ENCODE measurements at places on chromosomes 5 and 9.

DNA sequence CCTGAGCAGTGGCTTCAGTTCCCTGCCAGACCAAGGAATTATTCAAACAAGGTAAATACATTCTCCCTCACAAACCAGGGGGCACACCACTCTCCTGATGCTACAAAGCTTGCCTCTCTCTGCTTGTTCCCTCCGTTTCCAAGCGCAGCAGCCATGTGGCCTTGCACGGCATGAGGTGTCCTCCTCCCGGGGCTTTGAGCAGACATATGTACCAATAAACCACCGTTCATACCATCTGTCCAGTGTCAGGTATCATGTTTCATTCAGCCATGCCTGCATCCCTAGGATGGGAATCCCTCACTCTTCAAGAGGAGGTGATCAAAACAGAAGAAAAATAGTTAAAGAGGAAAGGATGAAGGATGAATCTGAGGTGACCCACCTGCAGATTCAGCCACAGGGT lies 282.7 kb downstream of the ENC1 start:
- DNase-seq, result no peak

DNA sequence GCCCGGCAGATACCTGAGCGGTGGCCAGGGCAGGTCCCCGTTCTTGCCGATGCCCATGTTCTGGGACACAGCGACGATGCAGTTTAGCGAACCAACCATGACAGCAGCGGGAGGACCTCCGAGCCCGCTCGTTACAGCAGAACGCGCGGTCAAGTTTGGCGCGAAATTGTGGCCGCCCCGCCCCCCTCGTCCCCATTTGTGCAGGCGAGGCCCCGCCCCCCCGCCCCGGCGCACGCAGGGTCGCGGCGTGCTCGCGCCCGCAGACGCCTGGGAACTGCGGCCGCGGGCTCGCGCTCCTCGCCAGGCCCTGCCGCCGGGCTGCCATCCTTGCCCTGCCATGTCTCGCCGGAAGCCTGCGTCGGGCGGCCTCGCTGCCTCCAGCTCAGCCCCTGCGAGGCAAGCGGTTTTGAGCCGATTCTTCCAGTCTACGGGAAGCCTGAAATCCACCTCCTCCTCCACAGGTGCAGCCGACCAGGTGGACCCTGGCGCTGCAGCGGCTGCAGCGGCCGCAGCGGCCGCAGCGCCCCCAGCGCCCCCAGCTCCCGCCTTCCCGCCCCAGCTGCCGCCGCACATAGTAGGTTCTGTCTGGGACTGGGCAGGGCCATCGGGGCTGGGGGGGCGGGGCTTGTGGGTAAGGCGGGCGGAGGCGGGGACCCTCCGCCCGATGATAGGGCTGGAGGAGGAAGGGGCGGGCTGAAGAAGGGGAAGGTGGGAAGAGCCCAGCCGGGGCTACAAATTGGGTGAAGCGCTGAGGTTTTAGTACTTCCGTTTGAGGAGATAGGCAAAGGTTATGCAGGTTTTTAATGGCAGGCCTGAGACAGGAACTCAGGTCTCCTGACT lies at the start of the genes DHFR and MSH3:
DHFR (minus strand) TSS at position 593 of the 840 bp plus-strand sequence; CDS start at position 99, 494 bp downstream.
MSH3 (plus strand) TSS at position 262 of the 840 bp plus-strand sequence; CDS start at position 338, 76 bp downstream.
- DNase-seq, result peak; percentile 95

- no peak for DNase-seq
Measured at GRCh38 chr9:110125763-110126351, 82.1 kb downstream of the C9orf152 start.

DNA sequence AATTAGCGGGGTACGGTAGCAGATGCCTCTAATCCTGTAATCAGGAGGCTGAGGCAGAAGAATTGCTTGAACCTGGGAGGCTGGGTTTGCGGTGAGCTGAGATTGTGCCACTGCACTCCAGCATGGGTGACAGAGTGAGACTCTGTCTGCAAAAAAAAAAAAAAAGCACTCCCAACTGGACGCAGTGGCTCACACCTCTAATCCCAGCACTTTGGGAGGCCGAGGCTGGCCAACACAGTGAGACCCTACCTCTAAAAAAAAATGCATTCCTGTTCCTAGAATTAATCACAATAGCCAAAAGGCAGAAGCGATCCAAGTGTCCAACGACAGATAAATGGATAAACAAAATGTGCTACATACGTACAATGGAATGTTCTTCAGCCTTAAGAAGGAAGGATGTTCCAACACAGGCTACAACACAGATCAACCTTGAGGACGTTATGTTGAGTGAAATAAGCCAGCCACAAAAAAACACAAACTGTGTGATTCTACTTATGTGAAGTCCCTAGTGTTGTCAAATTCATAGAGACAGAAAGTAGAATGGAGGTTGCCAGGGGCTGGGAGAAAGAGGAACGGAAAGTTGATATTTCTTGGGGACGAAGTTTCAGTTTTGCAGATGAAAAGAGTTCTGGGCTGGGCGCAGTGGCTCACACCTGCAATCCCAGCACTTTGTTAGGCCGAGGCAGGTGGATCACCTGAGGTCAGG lies 13.8 kb downstream of the FAM78A start:
- DNase-seq, result no peak

DNA sequence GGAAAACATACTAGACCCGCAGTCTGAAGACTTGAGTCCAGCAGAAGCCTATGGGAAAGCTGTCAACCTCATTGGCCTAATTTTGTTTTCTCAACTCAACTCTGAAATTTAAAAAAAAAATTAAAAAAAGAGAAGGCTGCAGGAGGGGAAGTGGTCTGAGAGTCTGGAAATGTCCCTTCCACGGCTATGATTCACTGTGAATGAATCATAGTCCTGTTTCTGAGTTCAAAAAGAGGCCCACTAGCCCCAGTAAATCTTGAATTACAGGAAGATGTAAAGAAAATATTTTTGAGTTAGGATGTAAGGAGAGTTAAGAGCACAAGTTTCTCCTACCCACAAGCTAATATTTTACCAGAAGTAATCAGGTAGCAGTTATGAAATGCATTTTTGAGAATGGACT lies 565.5 kb upstream of the DMAC1 start:
- DNase-seq, result no peak

DNA sequence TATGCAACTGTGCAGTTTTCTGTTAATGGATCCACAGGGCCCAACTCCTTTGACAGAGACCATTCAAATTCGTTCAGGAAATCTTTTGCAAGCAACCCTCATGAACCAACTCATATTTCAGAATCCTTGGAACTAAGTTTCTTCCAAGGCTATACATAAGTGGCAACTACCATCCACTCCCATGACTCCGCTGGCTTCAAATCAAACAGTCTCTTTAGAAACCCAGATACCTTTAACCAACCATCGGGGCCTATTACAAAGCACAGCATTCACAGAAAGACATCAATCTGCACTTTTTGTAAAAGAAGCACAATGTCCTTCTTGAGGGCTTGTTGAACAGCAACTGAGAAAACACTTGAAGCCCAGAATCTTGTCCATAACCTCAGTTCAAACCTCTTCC lies 526.9 kb downstream of the DTWD2 start:
- DNase-seq, result no peak

DNA sequence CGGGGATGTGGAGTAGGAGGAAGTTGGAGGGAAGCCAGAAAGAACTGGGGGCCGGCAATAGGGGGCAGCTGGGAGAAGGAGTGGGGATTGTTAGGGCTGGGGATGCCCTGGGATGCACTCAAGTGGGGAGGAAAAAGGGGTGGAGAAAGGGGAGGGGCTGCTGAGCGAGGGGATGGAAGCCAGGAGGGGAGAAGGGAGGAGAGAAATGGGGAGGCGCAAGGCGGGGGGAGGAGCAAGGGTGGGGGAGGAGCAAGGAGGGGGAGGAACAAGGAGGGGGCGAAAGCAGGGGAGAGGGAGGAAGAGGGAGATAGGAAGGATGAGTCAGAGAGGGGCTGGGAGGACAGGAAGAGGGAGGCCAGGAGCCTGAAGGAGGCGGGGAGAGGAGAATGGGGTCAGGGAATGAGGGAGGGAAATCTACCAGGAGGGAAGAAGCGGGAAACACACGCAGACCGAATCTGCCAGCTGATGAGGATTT lies 1.6 kb downstream of the IRX4 start:
- DNase-seq, result peak; percentile 61

GRCh38 chr5:109249126-109249525 lies 160.6 kb downstream of the PJA2 start:
- DNase-seq, result no peak

DNA sequence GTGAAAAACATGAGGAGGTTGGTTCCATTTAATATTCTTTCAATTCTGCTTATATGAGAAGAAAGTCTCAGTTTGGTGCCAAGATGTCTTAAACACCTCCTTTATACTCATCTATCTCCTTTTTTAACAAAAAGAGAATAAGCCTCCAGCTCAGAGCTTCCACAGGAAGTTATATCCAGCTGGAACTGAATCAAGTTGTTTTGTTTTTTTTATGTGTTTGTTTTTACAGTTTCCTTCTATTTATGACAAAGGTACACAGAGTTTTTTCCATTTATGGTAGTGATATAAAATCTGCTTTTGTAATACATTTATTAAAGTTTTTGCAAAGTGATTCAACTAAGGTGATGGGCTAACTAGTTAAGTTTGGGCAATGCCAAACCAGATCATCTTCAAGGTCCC lies 10.4 kb downstream of the SPARC start:
- DNase-seq, result no peak

- peak; percentile 24 for DNase-seq
Measured at GRCh38 chr9:111598733-111599091, 735 bp downstream of the PTGR1 start.

DNA sequence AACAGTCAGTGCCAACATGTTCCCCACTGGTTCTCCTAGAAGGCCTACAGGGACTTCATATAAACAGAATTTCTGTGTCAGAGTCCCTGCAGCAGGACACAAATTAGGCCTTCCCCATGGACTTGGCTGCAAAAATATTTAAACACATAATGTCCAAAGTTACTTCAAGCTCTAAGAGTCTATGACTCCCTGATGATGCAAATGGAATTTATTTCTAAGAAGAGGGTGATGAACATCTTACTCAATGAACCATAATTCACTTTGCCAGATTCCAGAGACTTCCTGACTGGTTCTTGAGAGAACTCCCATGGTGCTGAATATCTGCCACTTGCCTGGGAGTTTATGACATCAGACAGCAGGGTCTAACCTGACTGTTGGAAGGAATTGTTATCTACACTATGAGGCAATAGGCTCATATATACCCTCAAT lies 32.7 kb upstream of the ADRA1B start:
- DNase-seq, result no peak

- no peak for DNase-seq
Measured at GRCh38 chr5:173123416-173123815, 20.9 kb upstream of the BNIP1 start.

- DNase-seq, result peak; percentile 22
Measured at GRCh38 chr9:21392270-21392669, 7.1 kb upstream of the IFNA2 start.

DNA sequence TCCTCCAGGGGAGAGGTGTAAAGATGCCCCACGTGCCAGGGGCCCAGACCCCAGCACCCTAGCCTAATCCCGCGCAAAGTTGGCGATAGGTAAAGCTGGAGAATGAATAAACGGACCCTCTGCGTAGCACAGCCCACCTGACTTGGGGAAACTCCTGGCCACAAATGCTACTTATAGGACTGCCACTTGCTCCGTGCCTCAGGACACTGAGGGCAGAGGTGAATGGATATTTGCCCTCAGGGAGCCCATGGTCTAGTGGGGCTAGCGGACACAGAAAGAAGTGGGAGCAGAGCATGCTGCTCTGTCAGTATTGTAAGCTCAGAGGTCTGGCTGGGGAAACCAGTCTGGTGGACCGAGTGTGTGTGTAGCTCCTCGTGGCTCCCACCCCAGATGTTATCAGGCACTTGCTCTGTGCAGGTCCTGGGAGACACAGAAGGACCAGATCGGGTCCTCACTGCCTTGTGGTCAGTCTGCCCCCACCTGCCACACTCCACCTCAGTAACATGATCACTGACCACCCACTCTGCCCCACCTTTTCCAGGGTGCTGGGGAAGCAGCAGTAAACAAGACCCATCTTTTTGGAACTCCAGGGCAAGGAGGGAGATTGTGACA lies 841 bp downstream of the GRK6 start:
- DNase-seq, result no peak

- no peak for DNase-seq
Measured at GRCh38 chr5:115979201-115980041, 17.1 kb downstream of the LVRN start.

DNA sequence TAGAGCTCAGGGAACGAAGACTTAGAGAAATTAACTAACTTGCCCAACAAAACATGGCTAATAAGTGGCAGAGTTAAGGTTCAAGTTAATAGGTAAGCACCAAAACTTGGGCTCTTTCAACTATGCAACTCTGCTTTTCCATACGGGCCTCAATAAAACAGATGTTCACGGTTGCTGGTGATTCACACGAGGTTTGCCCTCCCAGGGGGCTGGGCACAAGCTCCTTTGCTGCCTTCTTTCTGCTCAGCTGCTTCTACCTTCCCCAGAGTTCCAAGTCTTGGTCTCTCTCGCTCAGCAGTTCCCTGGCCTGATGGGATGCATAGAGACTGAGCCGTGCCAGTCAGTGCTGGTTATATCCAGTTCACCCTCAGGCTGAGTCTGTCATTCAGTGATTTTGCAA lies 217.9 kb downstream of the SREK1 start:
- no peak for DNase-seq

DNA sequence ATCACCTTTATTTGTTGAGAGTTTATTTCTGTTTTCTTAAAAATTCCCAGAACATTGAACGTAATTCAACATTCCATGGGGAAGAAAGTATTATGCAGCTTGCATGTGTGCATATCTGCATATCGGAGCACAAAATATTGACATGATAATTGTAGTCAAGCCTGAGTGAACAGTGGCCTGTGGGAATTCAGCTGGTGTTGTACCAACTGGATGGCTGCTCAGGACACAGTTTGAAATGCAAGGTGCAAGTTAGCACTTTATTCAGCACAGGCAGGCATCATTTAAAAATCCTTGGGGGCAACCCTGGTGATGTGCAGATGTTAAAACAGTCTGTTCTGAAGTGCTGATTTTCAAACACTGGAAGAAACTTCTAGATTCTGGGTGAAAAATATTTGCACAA lies 82.4 kb downstream of the CNTLN start:
- DNase-seq, result no peak

GRCh38 chr9:17846948-17847655 lies 268.2 kb downstream of the SH3GL2 start:
- DNase-seq, result no peak

- no peak for DNase-seq
Measured at GRCh38 chr9:95954940-95955339, 79.4 kb downstream of the ERCC6L2 start.
